ENCODE measurements at places on chromosomes 5 and 9.

DNA sequence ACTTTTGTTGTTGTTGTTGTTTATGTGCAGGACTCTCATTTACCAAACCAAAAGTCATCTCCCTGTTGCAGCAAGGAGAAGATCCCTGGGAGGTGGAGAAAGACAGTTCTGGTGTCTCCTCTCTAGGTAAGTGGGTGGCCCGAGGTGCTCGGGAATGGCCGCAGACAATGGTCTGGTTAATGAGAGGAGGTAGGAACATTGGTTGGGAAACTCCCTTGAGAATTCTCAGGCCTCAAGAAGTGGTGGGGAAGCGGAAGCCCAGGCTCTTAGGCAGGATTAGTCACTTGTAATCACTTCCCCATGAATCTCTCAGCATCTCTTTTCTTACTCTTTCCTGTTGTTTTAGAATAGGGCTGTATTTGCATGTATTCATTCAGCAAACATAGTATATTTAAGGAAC lies 7.2 kb downstream of the ZNF354B start:
- no peak for DNase-seq

DNA sequence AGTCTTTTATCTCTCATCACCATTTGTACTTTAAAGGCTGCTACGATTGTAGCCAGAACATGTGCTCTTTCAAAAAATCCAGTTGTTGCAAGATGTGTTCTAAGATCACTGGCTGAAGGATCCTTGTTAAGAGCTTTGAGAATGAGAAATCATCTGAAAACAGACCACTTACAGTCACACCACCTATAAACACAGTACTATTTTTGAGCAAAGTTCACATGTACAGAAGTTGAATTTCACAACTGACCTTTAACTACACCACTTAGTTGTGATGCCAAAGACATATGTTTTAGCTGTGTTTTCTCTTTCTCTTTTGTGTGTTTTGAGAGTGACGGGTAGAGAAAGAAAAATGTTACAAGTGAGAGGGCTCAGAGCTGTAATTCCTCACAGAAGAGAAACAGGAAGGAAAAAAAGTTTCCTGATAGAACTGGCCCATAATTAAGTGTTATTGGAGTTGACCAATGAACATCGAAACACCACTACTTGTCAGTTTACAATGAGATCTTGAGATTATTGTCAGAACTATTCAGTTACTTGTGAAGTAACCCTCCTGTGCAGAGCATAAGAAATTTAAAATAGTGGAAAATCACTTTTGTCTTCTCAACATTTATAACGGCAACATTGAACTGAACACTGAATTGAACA lies 245.4 kb downstream of the MLLT3 start:
- DNase-seq: no peak

DNA sequence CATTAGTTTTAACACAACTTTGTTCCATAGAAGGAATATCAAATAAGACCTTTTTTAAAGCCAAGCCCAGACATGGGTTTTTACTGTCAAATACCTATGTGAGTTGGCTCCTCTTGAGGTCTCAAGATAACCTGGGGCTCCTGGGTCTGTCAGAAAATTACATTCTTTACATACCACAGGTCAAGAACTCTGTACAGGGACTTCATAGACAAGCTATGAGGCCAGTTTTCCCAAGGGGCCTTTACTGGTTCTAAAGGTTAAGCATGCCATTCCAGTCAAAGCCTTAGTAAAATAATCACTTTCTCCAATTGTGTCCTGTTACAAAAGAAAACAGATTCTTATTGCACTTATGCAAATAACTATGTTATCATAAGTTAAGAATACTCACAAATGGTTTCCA lies 15.5 kb upstream of the SMC2 start:
- DNase-seq: no peak

DNA sequence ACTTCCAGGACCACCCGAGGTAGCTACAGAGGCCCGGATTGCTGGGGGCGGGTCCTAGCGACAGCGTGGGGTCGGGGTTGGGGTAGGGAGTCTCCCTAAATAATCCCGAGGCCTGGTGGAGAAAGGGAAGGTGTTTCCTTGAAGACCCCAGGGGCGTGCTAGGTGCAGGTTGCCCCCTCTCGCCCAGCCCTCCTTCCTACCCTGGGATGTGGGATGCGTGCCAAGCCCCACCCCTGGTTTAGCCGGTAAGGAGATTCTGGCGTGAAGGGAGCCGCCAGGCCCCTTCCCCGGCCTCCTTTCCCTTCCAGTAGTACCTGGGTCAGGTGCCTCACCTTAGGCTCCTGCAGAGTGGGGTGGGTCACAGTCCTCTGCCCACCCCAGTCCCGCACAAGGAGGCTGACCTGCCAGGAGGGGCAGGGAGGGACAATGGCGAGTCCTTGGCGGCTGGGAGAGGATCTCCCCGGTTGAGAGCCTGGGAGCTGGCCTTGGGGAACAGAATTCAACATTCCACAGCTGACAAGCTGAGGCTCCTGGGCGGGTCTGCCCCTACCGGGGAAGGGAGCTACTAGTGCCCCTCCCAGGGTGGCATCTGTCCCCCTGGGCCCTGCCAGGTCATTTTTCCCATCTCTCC lies 674 bp downstream of the TSPAN17 start:
- DNase-seq: no peak

- DNase-seq: no peak
These were observed 4.0 kb downstream of the MEF2C start for GRCh38 chr5:88878976-88879375.

DNA sequence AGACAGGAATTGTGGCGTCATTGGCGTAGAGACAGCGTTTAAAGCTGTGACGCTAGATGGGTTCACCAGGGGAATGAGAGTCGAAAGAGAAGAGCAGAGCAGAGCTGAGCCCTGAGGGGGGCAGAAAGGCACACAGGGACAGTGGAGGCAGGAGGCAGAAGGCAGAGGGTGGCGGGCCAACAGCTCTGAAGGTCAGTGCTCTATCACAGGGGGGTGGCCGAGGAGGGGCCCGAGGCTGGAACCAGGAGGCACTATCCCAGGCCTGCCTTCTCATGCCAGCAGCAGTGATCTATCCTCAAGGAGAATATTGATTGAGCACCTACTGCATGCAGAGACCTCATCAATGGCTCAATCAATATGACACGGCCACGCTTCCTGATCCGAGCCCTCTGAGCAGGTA lies 132.4 kb downstream of the KCNIP1 start:
- no peak for DNase-seq

GRCh38 chr9:15720861-15721260 lies 168.0 kb downstream of the CCDC171 start:
- no peak for DNase-seq

- DNase-seq: no peak
These were observed 299.2 kb upstream of the ZNF608 start for GRCh38 chr5:125045646-125046045.

DNA sequence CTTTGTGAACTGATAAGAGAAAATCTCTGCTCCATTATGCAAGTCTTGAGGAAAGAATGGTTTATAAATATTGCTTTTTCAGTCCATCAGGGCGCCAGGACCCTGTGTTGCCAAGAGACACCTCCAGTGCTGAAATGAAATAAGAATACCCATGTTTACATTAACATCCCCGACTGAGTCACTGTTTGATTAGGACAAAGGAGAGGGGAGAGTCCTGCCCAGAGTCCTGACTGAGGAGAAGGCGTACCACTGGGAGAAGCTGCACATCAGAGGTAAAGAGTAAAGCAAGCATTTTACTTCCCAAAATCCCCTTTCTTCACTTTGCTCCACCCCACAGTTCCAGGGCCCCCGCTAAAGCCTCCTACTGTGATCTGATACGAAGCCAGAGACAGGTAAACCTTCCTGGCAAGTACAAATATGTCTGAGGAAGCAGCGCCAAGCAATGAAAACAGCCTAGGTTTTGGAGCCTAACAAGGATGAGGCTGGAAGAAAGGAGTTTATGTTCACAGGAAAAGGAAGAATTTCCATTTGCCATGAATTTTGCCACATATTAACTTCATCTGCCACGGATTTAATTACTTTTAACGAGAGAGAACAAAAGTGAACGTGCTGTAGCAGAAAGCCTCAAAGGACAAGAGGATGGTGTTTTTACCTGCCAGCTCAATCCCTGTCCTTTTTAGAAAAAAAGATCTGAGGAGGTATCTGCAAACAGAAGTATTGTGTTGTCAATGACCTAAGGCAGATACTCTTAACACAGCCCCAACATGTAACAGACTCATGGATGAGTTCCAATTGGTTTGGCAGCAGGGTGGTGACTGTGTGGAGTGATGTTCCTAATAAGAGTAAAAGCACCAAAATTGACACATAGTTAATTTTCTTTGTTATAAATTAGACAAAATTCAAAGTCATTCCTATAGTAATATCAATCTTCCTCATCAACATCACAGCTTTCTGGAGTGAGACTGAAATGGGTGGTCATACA lies 209.4 kb upstream of the TLE4 start:
- DNase-seq: no peak

Data from stimulated activated CD4-positive, alpha-beta T cell treated with anti-CD3 and anti-CD28 coated beads, TNF-alpha, amount 100 ng/mL, for 1 hour (primary cell).